ENCODE measurements at places on chromosomes 6 and 20.

GRCh38 chr6:53104916-53105315 is 39.7 kb downstream of the FBXO9 start:
- no peak for DNase-seq

DNA sequence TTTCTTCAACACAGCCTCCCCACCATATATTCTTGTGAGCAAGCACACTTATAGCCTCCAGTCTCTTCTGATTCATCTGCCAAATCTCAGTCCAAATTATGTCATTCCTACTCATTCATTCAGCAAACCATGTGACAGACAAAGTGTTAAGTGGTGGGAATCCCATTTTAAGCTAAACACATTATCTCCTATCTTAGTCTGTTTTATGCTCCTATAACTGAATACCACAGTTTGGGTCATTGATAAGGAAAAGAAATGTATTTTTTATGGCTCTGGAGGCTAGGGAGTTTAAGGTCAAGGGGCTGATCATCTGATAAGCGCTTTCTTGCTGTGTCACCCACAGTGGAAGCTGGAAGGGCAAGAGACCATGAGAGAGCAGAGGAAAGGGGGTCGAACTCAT is 23.9 kb upstream of the SMIM13 start:
- DNase-seq, result no peak

- DNase-seq, result no peak
Measured at GRCh38 chr6:29079203-29079602, 7.9 kb downstream of the OR2B3 start.

- no peak for DNase-seq
Measured at GRCh38 chr6:37140145-37140544, 29.8 kb upstream of the PIM1 start.

- DNase-seq, result no peak
Measured at GRCh38 chr6:70538376-70538775, 28.4 kb upstream of the SDHAF4 start.

DNA sequence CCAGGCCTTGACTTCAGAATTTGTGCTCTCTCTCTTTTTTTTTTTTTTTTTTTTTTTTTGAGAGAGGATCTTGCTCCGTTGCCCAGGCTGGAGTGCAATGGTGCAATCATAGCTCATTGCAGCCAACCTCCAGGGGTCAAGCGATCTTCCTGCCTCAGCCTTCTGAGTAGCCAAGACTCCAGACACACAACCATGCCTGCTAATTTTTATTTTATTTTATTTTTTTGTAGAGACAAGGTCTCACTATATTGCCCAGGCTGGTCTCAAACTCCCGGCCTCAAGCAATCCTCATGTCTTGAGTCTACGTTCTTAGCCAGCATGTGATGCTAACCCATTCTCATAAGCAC is 19.4 kb downstream of the TGM2 start:
- no peak for DNase-seq

- no peak for DNase-seq
Measured at GRCh38 chr6:23096876-23097275, 527.5 kb downstream of the HDGFL1 start.

DNA sequence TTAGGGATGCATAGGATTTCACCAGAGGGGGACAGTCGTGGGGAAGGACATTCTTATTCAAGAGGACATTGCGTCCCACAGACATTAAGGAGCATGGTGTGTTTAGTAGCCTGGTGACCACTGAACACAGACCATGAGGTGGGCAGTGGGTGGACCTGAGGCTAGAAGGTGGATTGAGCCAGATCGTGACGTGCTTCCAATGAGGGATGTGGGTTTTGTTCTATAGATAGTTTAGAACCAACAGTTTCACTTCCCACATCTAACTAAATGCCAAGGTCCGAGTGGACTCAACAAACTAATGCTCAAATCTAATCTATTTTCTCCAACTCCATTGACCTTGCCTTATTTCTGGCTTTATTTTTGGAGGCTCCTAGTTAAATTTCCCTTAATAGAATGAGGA is 58.5 kb downstream of the OGFRL1 start:
- no peak for DNase-seq

GRCh38 chr6:35173427-35174087 is 32.4 kb upstream of the TCP11 start:
- DNase-seq, result no peak

- DNase-seq, result no peak
Measured at GRCh38 chr20:47691625-47692024, 93.7 kb downstream of the SULF2 start.

GRCh38 chr6:63808576-63808975 is 173.0 kb downstream of the PHF3 start:
- DNase-seq, result no peak

DNA sequence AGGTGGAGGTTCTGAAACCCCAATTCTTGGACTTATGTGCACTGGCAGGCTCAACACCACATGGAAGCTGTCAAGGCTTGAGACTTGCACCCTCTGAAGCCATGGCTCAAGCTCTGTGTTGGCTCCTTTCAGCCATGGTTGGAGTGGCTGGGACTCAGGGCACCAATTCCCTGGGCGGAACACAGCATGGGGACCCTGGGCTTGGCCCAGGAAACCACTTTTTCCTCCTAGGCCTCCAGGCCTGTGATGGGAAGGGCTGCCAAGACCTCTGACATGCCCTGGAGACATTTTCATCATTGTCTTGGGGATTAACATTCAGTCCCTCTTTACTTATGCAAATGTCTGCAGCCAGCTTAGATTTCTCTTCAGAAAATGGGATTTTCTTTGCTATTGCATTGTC is 26.2 kb upstream of the CLDN20 start:
- no peak for DNase-seq

DNA sequence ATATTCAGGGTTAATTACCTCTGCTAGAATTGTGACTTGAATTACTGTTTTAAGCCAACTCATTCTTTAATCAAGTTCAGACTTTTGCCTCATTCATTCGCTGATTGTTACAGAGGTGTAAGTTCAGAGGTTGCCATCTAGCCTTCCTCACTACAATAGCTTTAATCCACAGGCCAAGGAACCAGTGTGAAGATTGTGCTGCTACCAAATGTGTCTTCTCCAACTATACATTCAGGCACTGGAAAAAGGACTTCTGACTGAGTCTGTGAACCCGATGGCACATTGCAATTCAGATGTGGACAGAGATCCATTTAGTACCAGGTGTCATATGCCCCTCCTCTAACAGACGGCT is 111.2 kb upstream of the ADGRF1 start:
- no peak for DNase-seq

GRCh38 chr6:157182503-157183264 is 140.6 kb downstream of the TMEM242 start:
- no peak for DNase-seq

DNA sequence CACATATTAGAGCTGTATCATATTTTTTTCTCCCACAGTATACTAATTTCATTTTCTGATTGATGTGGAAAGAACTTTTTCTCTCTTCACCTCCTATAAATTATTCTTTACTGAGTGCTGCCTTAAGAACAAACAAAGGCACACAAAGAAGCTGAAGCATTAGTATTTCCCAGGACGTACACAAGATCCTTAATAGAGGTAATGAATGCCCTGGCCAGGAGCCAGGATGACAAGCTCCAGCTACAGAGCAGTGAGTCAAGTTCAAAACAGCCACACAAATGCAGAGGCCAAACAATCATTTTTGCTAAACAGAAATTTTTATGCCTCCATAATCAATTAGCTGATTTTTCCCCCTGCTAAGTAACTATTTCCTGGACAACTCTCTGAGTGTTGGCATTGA is 639.6 kb downstream of the EPHA7 start:
- DNase-seq, result peak; percentile 89

GRCh38 chr6:10721850-10722569 is 860 bp upstream of the TMEM14C start:
- DNase-seq, result no peak

DNA sequence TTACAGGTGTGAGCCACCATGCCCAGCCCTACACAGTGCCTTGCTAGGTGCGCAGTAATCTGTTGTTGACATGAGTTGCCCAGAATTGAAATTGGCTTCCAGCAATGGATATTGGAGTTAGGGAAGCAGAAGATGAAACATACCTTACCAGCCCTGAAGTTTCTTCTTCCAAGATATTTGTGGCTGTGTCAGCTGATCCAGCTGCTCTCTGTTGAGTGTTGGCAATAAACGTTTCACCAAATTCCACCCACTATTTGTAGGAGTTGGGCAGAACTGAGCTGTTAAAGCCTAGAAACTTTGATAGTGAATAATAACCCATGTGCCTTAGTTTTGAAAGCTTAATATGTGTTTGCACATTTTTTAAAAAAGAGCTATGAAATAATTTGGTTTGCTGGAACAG is 218.2 kb upstream of the SNX9 start:
- DNase-seq, result no peak

GRCh38 chr6:142551274-142551811 is 249.5 kb downstream of the ADGRG6 start:
- DNase-seq, result no peak

- no peak for DNase-seq
Measured at GRCh38 chr20:39563349-39563748, 601.2 kb downstream of the DHX35 start.

GRCh38 chr20:36439040-36439730 is 102.1 kb upstream of the MYL9 start:
- DNase-seq, result peak; percentile 50

GRCh38 chr6:35025232-35026188 is 115.6 kb downstream of the TCP11 start:
- no peak for DNase-seq

- DNase-seq, result no peak
Measured at GRCh38 chr20:19071446-19071725, 141.1 kb upstream of the SLC24A3 start.

DNA sequence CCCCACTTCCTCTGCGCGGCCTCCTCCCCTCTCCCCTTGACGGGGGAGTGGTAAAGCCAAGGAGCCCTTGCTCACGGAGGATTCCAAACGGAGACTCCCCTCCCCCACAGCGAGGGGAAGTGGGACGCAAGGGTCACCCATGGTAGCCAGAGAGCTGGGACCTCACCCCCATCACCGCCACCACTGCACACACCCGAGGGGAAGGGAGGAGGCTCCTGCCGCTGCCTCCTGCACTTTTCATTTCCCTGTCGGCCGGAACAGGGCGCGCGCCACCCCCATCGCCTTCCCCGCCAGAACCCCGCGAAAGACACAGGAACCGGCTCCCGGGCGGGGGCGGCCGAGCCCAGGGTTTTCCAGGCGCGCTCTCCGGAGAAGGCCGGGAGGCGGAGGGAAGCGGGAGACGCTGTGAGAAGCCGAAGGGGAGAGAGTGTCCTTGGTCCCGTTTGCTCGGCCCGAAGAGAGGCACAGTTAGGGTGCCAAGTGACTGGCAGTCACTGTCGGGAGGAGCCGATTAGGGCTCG is 789 bp downstream of the CCND3 start:
- no peak for DNase-seq

DNA sequence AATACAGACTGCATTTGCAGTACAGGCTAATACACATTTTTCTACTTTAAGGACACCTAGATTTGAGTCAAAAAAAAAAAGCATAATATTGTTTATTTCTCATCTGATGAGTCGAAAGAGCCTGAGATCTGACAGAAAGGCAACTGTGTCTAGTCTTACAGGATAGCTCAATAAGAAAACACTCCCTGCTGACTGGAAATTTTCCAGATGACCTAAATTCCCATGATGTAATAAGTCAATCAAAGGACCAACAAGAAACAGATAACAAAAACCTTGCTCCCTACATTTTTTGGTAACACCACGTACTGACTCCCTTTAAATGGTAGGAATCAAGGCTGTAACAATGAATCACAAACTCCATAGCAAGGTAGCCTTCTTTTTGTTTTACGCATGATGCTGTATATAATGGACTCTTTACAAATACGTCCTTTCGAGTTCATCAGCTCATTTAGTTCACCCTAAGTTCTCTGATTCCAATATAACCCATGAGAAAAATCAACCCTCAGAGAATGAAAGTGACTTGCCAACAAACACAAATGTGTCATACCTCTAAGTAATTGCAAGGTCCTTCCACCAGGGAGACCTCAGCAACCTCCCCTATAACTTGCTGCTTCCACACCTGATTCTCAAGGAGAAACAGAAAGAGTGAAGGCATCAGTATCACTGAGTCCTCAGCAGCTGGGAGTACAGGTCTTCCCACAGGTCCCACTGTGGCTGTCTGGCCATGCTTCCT is 12.1 kb downstream of the TBX18 start:
- no peak for DNase-seq

DNA sequence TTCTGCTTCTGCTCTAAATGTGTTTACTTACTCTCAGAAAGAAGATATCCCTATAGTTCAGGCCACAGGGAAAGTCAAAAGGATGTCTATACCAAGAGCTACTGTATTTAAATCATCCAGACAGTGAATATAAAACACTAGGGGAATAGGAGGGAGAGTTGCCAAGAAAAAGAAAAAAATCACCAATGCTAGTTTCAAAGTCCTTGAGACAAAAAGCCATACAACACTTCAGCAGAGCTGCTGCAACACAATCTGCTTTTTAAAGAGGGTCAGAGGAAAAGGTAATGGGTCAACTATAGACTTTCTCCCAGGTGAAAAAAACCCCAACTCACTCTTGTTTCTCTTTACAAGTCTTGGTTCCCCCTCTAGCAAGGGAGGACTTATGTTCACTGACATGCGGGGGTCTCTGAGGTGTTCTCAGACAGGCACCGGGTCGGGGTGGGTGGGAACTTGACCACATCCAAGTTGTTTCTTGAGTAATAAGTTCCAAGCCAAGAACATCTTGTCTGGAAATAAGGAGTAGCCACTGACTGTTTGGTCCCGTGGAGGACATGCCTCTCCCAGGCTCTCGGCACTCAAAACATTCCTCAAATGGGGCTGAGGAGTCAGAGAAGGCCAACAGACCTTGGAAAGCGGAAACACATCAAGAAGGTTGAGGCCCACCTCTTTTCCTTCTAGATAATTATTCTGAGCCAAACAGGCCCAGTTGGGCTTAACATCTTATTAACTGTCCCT is 47.7 kb downstream of the GJA10 start:
- DNase-seq, result no peak

- no peak for DNase-seq
Measured at GRCh38 chr6:104162036-104162669, 697.6 kb downstream of the HACE1 start.

GRCh38 chr20:48092596-48093280 is 307.5 kb upstream of the SULF2 start:
- no peak for DNase-seq

DNA sequence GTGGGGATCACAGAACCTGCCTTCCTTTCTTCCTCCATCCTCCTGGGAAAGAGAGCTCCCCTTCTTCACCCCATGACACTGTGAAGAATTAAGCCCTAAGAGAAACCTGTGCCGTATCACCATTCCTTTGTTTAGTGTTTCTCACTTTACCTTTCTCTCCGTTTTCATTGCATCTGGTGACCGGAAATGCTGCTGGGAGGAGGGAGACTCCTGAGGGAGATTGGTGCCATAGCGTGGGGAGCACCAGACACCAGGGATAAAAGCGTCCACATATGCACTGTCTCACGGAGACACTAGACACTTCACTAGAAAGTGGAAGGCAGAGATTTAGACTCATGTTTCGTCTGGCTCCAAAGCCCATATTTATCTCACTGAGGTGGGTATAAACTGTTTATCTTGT is 15.5 kb upstream of the ULBP3 start:
- DNase-seq, result no peak

- DNase-seq, result no peak
Measured at GRCh38 chr20:1712634-1713624, 55.4 kb upstream of the SIRPG start.

- DNase-seq, result no peak
Measured at GRCh38 chr20:8461186-8461585, 329.1 kb downstream of the PLCB1 start.

GRCh38 chr6:77620278-77620882 is 32.5 kb upstream of the MEI4 start:
- peak; percentile 35 for DNase-seq

All from NCI-H748 treated with DMSO at 0.1 percent for 48 hours (cell line).